Activated CD4-positive, alpha-beta T cell treated with anti-CD3 and anti-CD28 coated beads, Interleukin-2, amount 50 U/mL, for 24 hours (primary cell): ENCODE measurements at places on chromosomes 5 and 9.

DNA sequence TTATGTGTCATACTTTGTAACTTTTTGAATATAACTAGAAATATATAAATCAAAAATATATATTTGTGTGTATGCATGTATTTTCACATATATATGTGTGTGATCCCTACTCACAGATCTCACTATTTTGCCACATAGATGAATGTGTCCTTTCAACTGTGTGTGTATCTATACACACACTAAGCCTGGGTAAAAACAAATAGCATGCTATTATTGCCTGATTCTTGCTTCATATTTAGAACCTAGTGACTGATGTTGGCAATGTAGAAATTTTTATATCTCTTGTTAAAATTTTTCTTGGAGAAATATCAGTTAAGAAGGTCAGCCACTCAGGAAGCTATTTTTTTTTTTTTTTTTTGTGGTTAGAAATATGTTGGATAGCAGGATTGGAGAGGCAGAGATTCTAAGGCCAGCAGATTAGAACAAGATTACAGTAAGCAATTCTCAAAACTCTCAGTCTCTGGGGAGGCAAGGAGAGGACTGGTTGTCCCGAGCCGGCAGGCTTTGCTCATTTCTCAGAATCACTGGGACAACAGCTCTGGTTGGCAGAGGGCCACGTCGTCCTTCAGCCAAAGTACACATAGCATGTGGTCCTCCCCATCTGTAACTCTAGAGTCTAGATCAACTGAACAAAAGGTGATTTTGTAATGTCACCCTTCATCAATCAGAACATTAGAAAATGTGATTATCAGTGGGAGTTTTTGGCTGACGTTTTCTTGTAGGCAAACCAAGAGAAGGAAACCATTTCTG is 19.7 kb downstream of the C6 start:
- DNase-seq: no peak

DNA sequence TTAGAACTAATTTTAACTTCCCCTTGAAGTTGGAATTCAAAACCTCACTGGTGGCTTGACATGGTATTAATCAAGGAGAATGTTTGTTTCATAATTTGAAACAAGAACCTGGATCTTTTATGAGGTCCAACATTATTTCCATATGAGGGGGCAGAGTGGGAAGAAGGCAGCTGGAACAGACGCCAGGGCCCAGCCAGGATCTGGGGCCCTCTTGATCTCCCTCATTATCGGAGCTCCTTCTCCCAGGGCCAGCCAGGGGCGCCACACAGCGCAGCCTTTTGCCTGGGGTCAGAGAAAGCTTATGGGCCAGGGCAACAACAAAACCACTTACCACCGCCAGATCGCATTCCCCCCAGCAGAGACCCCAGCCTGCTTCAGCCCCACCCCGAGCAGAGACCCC is 27.1 kb upstream of the NKD2 start:
- DNase-seq: no peak

DNA sequence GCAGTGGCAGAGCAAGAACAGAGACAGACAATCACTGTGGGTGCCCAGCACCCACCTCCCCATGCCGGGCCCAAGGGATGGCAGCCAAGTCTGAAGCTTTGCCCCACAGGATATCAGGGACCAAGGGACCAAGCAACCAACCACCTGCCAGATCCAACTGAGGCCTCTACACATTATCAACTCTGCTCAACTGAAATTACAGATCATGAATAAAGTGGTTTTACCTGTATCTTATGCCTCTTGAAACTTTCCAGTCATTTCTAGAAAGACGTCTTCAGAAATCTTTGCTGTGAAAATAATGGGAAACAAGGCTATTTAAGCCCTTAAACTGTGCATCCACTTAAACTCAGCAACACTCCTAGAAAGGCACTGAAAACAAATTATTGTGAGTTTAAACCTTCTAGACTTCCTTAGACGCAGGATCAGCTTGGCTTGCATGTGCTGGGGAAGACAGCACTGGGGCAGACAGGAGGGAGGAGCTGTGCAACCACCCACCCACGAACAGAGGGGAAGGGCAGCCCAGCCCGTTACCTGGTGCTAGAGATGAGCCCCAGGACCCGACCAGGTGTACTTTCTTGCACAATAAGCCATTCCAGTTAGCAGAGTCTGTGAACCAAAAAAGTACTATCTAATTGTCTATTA is 80.0 kb downstream of the SEMA4D start:
- no peak for DNase-seq

- no peak for DNase-seq
These were observed 449.5 kb downstream of the HINT1 start for GRCh38 chr5:130715541-130715940.

DNA sequence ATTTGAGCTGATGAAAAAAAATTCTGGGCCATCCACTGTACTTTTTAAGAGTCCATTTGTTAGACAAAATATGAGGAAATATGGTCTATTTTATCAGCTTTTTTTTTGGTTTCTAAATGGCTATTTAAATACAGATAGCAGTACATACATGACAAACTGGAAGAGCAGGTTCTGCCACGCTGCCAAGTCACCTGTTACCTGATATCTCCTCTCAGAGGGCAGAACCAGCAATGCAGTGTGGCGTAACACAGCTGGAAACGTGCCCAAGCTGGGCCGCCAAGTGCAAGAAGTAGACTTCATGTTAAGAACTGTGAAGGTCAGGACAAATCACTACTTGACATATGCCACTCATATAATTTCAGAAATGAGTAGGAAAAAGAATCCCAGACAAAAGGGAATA is 8.1 kb downstream of the MCIDAS start:
- no peak for DNase-seq

GRCh38 chr9:34059281-34059680 is 10.6 kb upstream of the UBAP2 start:
- DNase-seq: no peak

- DNase-seq: no peak
These were observed 33.2 kb downstream of the MYO10 start for GRCh38 chr5:16902846-16903245.

- DNase-seq: no peak
These were observed 45.0 kb downstream of the TENT4A start for GRCh38 chr5:6758236-6758635.

DNA sequence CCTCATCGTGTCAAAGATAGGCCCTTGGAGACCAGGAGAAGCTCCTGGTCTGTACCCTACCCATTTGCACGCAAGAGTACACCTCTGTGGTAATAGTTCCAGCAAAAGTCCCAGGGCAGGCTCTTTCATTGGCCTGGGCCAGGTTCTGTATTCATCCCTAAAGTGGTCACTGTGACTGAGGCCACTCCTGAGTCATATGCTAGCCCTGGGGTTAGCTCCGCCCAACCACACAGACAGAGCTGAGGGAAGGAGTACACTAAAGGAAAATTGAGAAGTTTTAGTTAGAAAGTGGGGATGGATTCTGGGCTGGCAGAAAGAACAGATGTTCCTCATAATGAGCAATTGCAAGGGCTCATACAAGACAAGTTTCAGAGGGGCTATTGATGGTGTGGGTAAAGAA is 206.7 kb downstream of the ARHGAP26 start:
- DNase-seq: no peak

- no peak for DNase-seq
These were observed 58.3 kb downstream of the FGF1 start for GRCh38 chr5:142627383-142628217.
